ENCODE measurements at places on chromosomes 7 and 10.

- DNase-seq: no peak
These were observed 19.5 kb upstream of the GALNT17 start for GRCh38 chr7:71112436-71112835.

- DNase-seq: no peak
These were observed 895 bp downstream of the VSTM2A start for GRCh38 chr7:54543051-54543488.

DNA sequence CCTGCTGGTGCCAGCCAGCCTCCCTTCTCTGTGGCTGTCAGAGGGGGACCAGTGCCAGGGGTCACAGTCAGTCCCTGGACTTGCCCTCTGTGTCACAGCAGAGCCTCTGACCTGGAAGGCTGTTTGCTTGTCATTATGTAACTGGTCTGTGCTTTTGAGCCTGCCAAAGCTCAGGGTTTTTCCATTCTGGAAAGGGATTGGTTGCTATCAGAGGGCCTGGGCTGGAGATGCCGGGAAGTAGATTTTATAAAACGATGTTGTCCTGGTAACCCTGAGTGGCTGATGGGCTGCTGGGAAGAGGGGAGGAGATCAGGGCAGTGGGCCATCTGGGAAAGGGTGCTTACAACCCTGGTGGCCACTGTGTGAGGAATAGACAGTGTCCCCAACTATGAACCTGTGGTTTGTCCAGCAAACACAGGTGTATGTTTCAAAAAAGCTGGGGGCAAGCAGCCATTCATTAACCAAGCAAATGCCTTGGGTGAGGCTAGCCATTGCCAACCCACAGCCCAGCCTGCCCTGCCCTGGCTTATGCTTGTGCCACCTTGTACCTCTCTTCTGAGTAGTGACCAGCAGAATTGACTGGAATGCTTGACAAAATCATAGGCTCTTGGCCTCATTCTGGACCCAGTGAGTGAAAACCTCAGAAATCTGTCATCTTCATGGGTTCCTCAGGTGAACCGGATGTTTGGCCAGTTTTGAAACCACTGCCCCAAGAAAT, 21.6 kb downstream of the SFTPD start:
- DNase-seq: no peak

- DNase-seq: no peak
These were observed 362.4 kb upstream of the ZNF32 start for GRCh38 chr10:44010873-44011602.

DNA sequence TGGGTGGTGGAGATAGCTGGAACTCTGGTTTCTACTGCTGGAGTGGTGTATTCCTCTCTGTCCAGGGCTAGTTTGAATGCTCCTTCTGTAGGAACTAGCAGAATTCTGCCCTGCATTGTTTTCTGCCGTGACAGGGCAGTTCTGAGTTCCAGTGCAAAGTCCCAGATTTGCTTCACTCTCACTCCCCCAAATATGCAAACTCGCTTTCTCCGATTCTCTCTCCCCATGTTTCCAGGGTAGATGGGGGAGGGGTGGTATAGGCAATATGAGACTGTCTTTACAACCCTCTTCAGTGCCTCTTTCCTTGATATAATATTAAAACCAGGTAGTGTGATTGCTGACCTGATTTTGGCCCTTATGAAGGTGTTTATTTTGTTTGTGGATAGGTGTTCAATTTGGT, 693.3 kb upstream of the GRM3 start:
- no peak for DNase-seq

DNA sequence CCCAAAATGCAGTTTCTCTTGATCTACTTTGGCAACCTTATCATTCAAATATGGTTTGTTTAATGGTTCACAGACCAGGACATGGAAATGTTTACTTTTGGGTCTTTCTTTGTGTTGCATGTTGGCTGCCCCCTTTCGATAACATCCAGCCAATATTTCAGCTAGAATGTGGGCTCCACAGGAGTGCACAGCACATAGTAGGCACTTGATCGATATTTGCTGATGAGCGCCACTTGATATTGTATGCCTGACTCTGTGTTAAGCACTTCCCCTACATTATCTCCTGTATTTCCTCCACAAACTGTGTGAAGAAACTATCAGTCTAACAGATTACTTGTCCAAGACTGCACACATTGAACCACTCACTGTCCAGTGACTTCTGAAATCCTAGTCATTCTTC, 60.2 kb downstream of the SMURF1 start:
- no peak for DNase-seq

All from suppressor macrophage treated with lipopolysaccharide for 1 hour (primary cell).